ENCODE measurements at places on chromosomes 2 and 18. TPM values are rescaled to one million over a fixed set of nuclear protein-coding genes. Genes with fewer than 3 reads are reported as not detected.

The MYO3B gene
- not detected for total RNA-seq

The CRACDL gene
- 0.37 TPM for total RNA-seq

The RMND5A gene
- 30.8 TPM for total RNA-seq

The VWA3B gene
- not detected for total RNA-seq

The ASTL gene
- total RNA-seq, result not detected

The VWC2L gene
- total RNA-seq, result not detected

The UPP2 gene
- total RNA-seq, result not detected

The SULT1C2 gene
- 2.5 TPM for total RNA-seq
